Caki2 (cell line): ENCODE measurements at places on chromosomes 13 and 19.
A peak's percentile ranks its signal among the peaks of the same experiment; 100 is the strongest.

DNA sequence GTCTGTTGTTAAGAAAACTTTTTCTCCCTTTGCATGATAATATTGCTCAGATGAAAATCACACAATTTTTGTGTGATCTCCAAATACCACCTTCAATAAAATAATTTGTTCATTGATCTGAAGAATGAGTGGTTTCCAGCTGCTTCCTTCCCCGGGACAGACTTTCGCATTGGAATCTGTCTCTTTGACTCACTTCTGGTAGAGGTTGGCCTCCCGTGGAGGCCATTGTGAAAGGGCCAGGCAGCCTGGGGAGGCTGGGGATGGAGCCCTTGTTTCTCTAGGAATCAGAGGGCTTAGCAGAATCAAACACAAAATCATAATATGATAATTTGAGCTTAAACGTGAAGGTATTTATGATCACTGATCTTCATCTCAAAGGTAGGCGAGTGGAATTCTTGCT, 135.0 kb upstream of the ZNF536 start:
- no peak for DNase-seq

- DNase-seq: no peak
These were observed 200.1 kb downstream of the NDFIP2 start for GRCh38 chr13:79681069-79681468.

DNA sequence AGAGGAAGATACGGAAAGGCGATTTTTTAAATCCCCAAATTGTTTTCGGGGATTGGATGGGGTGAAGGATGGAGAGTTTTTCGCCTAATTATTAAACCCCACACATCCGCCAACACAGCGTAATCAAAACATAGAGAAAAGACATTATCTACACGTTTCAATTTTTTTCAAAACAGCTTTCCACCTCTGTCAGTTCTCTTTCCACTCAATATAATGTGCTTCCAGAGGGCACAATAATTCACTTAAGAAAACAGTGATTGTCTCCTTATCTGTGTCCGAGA, 435 bp upstream of the OBI1 start:
- no peak for DNase-seq

DNA sequence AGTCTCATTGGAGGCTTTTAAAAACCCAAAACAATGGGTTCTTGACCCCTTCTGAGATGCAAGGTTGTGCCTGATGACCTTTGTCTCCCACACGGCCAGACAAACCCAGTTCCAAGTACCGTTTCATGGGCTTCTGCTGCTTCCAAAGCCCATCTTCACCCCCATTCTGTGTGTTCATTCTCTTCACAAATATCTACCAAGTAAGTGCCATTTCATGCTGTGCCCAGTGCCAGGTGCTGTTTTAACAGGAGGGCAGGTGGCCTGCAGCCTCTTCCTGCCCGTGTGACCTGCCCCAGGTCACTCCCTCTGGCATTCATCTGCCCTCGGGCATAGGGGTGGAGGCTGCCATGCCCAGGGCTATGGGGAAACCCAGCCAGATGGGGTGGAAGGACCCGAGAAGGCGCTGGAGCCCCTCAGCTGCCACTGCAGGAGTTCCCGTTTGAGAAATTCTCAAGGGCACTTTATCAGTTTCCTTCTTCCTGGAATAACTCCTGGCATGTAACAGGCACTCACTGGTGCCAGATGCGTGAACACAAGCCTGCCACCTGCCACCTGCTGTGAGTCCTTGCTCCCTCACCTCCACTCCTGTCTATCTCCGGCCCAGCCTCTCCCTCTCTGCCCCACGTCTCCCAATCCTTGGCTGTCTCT, 12.5 kb downstream of the CAPN12 start:
- no peak for DNase-seq

DNA sequence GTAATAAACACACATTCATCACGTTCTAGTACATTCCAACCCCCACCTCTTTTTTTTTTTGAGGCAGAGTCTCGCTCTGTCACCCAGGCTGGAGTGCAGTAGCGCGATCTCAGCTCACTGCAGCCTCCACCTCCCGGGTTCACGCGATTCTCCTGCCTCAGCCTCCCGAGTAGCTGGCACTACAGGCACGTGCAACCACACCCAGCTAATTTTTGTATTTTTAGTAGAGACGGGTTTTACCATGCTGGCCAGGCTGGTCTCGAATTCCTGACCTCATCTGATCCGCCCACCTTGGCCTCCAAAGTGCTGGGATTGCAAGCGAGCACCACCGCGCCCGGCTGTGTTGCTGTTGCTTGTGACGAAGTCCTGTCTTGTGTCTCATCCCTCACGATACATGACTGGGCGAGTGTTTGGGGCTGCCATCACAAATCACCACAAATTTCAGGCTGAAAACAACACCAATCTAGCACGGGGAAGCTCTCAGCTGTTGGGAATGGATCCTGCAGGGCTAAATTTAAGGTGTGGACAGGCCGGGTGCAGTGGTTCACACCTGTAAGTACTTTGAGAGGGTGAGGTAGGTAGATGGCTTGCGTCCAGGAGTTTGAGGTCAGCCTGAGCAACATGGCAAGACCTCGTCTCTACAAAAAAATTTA, 15.7 kb downstream of the MOB3A start:
- DNase-seq: no peak

DNA sequence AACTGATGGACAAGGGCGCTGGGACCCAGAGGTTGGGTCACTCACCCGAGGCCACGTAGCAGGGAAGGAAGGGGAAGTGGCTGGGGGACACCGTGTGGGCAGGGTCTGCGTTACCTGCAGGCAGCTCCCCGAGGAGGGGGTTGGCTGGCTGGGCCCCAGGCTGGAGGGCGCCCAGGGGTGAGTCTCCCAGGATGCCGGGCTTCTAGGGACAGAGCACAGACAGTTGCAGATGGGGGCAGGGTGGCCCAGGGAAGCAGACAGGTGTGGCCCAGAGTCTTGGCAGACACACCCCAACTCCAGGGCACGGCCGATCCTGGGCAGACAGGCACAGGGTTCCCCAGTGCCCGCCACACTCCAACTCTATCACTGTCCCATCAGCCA, 5.6 kb upstream of the FDX2 start:
- DNase-seq: no peak

DNA sequence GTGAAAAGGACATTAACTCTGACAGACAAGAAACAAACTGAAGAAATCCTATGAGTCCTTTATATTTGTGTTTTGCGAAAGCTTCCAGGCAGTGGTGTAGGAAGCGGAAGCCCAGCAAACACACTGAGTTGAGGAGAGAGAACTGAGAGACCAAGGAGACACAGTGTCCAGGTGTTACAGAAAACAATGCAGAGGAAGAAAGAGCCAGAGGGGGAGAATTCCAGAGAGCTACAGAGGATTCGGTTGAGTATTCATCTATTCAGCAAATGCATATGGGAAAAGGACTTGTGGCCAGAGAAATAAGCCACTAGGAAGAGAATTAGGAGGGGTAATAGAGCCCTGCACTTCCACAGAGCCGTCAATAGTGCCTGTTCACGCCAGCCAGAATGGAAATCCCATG, 183.5 kb downstream of the LIG4 start:
- DNase-seq: no peak

GRCh38 chr13:77811381-77811780, 107.2 kb downstream of the EDNRB start:
- DNase-seq: no peak

DNA sequence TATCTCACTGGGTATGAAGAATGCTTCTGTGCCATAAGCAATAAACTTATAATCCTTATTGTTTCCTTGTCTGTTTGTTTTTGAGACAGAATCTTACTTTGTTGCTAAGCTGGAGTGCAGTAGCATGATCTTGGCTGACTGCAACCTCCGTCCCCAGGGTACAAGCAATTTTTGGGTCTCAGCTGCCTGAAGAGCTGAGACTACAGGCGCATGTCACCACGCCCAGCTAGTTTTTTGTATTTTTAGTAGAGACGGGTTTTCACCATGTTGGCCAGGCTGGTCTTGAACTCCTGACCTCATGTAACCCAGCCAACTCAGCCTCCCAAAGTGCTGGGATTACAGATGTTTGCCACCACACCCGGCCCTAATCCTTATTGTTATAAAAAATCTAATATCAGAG, 112.5 kb downstream of the MYO16 start:
- DNase-seq: no peak

- peak; percentile 0 for DNase-seq
These were observed 221.7 kb upstream of the GPC6 start for GRCh38 chr13:93004919-93005318.

DNA sequence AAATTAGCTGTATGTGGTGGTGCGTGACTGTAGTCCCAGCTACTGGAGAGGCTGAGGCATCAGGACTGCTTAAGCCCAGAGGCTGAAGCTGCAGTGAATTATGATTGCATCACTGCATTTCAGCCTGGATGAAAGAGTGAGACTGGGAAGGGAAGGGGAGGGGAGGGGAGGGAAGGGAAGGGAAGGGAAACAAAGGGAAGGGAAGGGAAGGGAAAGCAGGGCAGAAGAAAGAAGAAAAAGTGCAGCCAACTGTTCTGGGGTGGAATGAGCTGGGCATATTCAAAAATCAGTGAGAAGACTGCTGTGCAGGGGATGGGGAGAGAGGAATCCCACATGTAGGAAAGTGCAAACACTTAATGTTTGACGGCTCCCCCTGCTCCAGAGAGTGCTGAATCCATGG, 905.5 kb downstream of the UQCRFS1 start:
- no peak for DNase-seq

- DNase-seq: no peak
These were observed 175.2 kb downstream of the TSHZ3 start for GRCh38 chr19:31173991-31174390.

- DNase-seq: no peak
These were observed 74.8 kb upstream of the STK24 start for GRCh38 chr13:98651744-98652143.

DNA sequence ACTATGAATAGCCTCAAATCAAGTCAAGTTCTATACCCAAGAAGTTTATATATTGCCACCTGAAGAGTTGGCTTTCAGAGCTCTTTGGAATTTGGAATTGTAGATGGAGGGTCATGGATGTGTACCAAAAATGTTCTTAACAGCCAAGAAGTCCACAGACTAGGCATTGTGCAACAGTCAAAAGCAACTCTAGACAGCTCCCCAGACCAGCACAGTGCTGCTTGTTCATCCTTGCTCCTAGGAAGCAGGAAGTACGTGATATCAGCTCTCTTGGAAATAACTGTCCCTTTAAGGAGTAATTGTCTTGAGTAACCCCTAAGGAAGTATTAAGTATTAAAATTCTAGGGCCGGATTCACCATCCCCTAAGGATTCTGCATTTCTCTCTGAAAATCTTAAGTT, 30.7 kb upstream of the IL17D start:
- no peak for DNase-seq

DNA sequence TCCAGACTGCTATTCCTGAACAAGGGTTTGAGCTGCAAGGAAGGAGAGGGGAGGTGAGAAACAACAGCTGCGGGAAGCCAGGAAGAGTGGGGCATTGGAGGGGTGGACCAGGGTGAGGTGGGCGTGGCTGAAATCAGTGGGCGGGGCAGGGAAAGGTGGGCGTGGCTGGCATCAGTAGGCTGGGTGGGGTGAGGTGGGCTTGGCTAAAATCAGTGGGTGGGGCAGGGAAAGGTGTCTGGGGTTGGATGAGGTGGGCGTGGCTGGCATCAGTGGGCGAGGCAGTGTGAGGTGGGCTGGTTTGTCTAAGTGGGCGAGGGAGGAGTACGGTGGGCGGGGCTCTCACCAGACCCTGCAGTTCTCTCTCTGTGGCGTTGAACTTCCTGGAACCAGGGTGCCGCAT, 87.6 kb downstream of the MUC16 start:
- no peak for DNase-seq

DNA sequence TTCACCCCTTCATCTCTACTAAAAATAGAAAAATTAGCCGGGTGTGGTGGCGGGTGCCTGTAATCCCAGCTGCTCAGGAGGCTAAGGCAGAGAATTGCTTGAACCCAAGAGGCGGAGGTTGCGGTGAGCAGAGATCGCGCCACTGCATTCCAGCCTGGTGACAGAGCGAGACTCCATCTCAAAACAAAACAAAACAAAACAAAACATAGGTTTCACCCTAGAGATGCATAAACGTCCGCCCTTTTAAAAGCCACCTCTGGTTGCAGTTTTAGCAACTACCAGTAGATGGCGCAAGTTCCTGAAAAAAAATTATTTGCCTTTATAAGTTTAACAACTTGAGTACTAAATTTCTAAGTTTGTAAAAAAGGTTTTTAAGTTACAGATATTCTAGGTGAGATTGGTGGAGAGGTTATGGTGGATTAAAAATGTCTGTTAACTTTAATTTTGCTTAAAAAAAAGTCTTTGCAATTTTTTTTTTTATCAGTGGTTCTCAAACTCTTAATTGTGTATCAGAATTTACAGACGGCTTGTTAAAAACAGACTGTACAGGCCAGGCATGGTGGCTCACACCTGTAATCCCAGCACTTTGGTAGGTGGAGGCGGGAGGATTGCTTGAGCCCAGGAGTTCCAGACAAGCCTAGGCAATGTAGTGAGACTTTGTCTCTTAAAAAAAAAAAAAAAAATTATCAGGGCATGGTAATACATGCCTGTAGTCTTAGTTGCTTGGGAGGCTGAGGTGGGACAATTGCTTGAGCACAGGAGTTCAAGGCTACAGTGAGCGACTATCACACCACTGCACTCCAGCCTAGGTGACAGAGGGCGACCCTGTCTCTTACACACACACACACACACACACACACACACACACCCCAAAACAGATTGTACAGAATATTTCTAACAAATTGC, 42.1 kb downstream of the NAA16 start:
- peak; percentile 72 for DNase-seq

DNA sequence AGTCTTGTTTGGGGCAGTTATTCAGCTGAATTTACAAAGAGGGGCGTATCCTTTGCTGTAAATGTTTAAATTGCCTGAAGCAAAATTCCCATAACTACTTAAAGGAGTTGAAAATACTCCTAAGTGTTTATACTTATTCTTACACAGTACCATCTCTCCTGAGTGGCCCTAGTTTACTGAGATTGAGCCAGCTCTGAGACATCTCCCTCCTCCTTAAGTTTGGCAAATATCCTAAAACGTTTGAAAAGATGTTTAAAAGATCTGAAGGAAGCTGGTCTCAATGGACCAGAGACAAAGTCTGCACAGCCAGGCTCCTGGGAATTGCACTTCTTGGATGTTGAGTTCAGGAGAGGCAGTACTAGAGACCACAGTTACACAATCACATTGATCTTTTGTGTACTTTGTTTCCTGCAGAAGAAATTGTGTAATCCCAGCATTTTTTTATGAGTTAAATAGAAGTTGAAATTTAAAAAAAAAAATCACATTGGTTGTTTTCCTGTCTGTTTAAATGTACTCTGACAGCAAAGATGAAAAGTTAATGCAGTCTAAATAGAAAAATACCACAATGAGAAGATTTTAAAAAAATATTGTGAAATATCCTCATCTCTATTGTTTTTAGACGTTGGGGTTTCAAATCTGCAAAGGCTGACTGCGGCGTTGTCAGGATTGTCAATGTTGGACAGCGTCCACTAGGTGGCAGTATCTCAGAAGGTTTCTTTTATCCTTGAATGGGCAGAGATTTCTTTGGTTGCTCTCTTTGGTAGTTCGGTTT, 20.7 kb downstream of the TNFSF11 start:
- DNase-seq: peak; percentile 28

- DNase-seq: no peak
These were observed 466.6 kb downstream of the SLITRK6 start for GRCh38 chr13:85332615-85333014.
